ENCODE measurements at places on chromosomes 7 and 10.

DNA sequence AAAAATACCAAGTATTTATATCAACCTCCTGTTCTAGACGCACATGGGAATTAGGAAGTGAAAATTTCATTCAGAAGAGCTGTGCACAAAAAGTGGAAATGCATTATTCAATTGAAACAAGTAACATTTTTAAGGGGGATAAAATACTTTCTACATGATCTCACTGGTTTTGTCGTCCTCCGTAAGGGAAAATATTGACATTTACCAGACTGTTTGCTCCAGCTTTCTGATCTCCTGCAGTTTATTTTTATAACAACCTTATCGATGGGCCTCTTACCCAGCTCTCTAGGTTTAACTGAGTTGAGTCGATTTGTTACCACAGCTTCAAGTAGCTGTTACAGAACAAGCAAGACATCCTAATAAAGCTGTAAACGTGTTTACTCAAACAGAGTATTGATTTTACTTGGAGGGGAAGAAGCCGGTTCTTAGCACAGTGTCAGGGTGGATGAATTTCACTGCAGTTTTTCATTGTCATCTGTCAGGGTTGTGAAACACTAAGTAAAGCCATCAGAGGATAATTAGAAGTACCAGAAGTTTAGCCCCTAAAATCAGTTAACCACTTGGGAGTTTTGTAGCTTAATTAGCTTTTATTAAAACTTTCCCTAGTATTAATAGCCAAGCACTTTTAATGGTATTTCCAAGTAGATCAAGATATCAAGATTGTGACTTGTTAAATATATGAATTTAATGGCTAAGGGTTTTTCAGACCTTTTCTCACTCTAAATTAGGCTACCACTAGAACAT is 142.6 kb upstream of the KAT6B start:
- no peak for DNase-seq

GRCh38 chr10:31659665-31660064 is 269.0 kb downstream of the ARHGAP12 start:
- DNase-seq: no peak

- DNase-seq: no peak
These were observed 81.6 kb downstream of the CHN2 start for GRCh38 chr7:29276199-29276598.

GRCh38 chr7:94130716-94131115 is 126.6 kb upstream of the BET1 start:
- no peak for DNase-seq

GRCh38 chr7:48446721-48447120 is 275.5 kb downstream of the ABCA13 start:
- no peak for DNase-seq

DNA sequence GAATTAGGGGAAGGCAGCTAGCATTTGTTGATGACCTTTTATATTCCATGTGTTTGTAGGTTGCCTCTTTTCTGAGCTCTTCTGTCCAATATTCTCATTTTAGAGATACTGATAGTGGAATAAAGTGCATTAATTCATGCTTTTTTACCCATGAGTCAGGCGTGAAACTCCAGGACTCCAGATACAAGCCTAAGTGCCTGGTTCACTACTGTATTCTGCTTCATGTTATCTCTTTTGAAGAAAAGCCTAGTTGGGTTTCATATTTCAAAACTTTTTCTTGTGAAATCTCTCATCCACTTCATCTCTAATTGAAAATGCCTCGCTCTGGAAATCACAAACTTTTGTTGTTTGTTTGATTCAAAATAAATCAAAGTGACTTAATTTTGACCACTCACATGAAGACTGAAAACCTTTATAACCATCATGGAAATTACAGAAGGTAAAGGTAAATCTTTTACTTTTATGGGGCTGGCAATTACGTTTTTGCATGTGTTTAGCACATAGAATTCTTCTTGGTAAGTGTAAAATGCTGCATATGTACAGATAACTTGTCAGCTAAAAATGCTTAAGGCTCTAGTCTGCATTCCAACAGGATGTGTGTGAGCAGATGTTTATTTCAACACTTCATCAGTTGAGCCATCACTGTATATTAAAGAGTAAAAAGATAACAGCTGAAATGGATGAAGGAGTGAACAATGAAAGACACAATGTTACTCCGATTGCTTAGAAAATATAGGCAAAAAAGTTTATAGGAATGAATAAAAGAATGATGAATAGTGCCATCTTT is 961.8 kb upstream of the CELF2 start:
- peak; percentile 57 for DNase-seq

- DNase-seq: no peak
These were observed 74.1 kb downstream of the RALA start for GRCh38 chr7:39697483-39697882.

GRCh38 chr7:137879357-137880158 is 32.8 kb upstream of the DGKI start:
- DNase-seq: peak; percentile 30

GRCh38 chr10:13298748-13299436 is 972 bp downstream of the PHYH start:
- DNase-seq: no peak

GRCh38 chr7:29989257-29989995 is at the start of gene SCRN1:
Gene SCRN1, minus strand, starts transcription at chr7:29989801. Its CDS starts 20,734 bp downstream, at chr7:29969067.
- peak; percentile 68 for DNase-seq

Measured in fibroblast of skin of right biceps (primary cell).